ENCODE measurements at places on chromosomes 1 and 21.
A peak's percentile ranks its signal among the peaks of the same experiment; 100 is the strongest.

GRCh38 chr1:29202584-29203340 is 21.1 kb upstream of the SRSF4 start:
- peak; percentile 95 for DNase-seq

DNA sequence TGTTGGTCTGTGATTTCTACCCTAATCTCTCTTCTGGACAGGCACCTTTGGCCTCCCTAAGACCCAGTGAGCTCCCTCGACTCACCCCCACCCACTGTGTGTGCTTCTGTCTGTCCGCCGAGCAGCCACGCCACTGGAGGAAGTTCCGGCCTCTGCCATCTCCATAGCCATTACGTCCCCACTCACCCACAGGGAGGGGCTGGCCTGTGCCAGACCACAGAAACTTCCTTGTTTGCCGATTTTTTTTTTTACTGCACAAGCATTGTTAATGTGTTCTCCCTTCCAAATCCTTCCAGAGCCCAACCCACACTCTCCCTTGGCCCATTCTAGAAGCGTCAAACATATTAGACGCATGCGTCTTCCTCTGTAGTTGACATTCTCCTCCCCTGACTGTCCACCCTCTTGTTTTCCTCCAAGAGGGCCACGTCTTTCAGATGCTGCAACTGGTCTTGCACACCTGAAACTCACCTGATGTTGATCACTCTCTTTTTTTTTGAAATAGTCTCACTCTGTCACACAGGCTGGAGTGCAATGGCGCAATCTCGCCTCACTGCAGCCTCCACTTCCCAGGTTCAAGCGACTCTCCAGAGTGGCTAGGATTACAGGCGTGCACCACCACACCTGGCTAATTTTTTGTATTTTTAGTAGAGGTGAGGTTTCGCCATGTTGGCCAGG is 72.3 kb downstream of the EVA1C start:
- DNase-seq = no peak

- no peak for DNase-seq
Observed at GRCh38 chr1:909861-910310, 13.8 kb upstream of the SAMD11 start.

- DNase-seq = no peak
Observed at GRCh38 chr21:35871906-35872305, 188.4 kb downstream of the SETD4 start.

- DNase-seq = no peak
Observed at GRCh38 chr1:9676815-9677393, 25.4 kb downstream of the PIK3CD start.

GRCh38 chr1:189764391-189765320 is 713.0 kb downstream of the BRINP3 start:
- DNase-seq = no peak

DNA sequence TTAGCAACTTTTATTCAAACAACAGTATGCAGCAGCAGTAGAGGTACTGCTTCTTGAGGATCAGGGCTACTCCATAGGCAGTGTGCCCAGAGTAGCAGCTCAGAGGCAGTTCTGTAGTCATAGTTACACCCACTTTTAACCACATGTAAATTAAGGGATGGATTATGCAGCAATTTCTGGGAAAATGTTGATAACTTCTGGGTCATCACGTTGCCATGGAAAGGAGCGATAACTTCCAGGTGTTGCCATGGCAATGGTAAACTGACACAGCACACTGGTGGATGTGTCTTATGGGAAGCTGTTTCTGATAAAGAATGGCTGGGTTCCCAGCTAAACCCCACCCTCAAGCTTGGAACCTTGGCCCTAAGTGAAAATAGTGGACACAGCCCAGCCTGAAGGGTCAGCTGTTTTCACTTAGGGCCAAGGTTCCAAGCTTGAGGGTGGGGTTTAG is 29.0 kb upstream of the PLA2G2A start:
- no peak for DNase-seq

DNA sequence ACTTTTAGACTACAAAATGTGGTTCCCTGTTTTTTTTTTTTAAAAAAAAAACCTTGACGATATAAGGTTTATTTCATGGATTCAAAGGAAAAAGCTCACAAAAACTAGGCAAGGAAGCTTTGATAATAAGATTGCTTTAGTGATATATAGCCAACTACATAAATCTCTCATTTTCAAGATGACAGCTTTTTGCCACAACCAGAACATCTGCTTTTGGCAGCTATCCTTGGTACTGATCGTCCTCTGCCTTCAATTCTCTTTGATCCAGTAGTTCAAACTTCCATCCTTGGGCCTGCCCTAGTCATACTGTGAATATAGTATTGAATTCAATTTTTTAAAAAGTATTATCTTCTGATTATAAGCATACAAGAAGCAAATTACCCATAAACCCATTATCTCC is 72.9 kb upstream of the CD53 start:
- no peak for DNase-seq

GRCh38 chr21:39900491-39900890 is 33.3 kb downstream of the PCP4 start:
- DNase-seq = no peak

DNA sequence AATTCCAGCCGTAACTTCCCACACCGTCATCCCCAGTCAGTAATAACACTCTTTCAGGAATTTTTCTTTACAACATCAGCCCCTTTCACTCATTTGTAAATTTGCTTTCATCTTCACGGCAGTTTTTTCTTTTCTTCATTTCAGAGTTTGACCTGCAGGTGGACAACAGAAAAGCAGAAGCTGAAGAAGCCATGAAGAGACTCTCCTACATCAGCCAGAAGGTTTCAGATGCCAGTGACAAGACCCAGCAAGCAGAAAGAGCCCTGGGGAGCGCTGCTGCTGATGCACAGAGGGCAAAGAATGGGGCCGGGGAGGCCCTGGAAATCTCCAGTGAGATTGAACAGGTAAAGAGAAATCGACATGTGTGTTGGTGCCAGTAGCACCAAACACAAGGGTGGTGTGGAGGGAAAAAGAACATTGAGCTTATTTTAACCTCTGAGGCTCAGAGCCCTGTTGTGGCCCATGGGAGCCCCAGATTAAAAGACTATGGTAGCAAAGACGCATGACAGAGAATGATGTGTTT is 53.2 kb downstream of the LAMC2 start:
- DNase-seq = no peak

DNA sequence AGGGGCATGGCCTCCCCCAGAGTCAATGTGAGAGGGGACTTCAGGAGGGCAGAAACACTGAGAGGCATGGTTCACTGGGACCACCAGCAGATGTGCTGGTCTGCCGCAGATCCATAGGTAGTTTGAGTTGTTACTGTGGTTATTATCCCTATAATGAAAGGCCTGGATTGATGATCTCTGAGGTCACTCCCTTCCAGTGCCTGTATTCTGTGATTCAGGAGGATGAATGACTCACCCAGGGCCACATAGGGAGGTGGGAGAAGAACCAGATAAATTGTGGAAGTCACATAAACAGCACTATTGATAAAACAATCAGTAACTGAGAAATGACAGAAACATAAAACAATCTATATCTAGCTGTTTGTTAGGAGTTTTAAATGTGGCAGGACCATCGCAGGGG is 22.7 kb upstream of the ACTL8 start:
- DNase-seq = no peak

- no peak for DNase-seq
Observed at GRCh38 chr1:161936786-161937185, 86.9 kb downstream of the OLFML2B start.

- no peak for DNase-seq
Observed at GRCh38 chr1:9912264-9912936, 2.3 kb upstream of the CTNNBIP1 start.

- no peak for DNase-seq
Observed at GRCh38 chr1:86068271-86068721, 88.3 kb downstream of the COL24A1 start.

DNA sequence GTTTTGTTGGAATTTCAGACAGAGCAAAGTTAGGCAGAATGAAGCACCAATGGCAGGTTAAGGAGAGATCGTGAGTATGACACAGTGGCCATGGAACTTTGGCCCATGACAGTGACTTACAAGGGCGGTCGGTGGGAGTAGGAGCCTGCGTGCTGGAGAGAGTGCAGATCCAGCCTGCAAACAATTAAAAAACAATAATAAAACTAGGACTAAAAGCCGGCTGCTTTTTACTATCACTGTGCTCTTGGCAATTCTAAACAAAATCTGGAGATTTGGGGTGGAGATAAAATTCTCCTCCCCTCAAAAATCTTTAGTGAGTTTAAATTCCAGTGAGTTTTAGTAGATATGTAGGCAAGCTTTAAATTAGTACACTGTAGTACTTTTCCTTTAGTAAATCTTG is 96.9 kb downstream of the DHRS3 start:
- no peak for DNase-seq
